ENCODE measurements at places on chromosomes 11 and 22.

GRCh38 chr11:8233691-8234424 lies 29.8 kb downstream of the LMO1 start:
- DNase-seq = no peak

DNA sequence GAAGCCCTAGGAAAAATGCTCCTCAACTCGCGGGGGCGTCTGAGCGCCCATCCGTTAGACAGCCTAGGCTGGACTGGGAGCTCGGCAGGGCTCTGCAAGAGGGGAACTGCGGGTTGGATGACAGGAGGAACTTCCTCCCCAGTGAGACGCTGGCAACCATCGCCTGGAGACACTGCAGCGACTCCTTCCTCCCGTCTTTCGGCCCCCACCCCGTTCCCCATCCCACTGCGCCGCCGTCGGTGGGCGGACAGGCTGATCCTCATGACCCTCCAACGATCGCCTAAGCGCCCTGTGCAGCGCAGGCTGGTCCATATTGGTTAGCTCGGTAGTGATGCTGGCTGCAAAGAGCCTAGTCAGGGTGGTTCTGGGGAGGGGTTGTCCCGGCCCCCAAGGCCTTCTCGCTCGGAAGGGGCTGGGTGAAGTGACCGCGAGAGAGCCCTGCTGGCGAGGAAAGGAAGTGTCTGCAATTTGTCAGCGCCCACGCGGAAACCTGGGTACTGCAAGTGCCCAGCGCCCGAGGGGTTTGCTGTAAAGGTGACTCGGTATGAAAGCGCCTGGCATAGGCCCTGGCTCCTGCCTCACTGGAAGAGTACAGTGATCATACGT lies 638 bp downstream of the NRGN start:
- DNase-seq = no peak

DNA sequence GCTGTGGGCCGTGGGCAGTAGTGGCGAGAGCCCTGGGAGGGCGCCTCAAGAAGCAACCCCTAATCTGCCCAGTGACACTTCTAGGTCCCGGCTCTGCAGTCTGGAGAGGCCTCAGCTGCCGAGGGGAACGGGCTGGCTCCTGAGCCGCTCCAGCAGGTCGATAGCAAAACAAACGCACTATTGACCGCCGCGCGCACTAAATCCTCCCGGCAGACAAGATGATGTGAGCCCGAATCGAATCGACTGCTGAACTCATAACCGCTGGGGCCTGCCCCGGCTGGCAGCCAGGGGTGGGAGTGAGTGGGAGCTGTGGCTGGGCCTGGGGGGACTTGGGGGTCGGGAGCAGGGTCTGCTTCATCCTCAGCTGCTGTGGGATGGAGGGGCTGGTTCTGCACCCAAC lies 36.1 kb downstream of the FLRT1 start:
- DNase-seq = no peak

GRCh38 chr11:68658097-68658496 lies 26.2 kb upstream of the GAL start:
- no peak for DNase-seq

GRCh38 chr22:27895600-27895999 lies 23.5 kb downstream of the PITPNB start:
- DNase-seq = no peak

- DNase-seq = no peak
These were observed 27.5 kb upstream of the FBXO3 start for GRCh38 chr11:33801821-33802193.

- DNase-seq = no peak
These were observed 6.4 kb downstream of the RAC2 start for GRCh38 chr22:37237371-37238268.

GRCh38 chr11:109680127-109680526 lies 258.1 kb downstream of the C11orf87 start:
- no peak for DNase-seq

GRCh38 chr11:70873736-70874412 lies 378.5 kb downstream of the SHANK2 start:
- DNase-seq = no peak

DNA sequence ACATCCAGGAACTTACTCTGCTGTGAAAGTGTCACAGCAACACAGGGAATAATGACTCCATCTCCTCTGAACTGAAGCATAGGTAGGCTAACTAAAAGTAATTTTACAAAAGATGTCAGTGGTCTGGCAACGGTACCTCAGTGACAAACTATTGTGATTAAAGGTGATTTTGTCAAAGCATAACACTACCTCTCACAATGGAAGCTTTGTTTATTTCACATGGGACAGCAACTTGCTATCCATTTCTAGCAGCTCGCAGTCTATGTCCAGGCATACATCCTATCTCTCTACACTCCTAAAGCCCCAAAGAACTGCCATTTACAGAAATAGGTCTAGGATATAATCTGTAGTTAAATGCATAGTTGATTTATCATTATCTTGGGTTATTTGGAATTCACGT lies 163.0 kb downstream of the KIRREL3 start:
- DNase-seq = no peak

DNA sequence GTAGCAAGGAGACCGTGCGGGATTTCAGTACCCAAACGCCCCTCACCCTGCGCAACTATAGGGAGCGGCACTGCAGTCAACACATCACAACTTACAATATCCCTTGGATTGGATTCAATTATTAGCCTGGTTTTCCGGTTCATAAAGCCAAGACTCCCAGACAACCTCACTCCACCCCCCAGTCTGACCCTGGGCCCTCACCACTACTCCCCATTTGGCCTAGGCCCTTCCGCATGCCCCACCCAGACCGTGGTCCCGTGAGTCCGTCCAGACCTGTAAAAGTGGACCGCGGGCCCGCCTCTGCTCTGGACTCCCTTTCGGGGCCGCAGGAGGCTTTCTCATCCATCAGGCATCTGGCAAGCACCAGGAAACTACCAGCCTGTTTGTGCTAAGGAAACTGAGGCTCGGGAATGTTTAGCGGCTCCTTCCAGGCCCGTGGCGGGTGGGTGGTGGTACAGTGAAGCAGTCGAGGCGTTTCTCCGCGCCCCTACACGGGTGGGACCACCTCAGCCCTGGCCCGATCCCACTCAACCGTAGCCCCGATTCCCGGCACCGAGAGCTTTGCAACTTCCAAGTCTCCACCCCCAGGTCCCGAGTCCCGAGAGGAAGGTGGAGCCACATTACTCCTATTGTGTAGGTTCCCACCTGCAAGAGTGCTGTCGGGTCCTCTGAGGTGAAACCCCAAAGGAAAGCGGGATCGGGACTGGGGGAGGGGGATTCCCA lies 679 bp upstream of the DPP3 start:
- no peak for DNase-seq

DNA sequence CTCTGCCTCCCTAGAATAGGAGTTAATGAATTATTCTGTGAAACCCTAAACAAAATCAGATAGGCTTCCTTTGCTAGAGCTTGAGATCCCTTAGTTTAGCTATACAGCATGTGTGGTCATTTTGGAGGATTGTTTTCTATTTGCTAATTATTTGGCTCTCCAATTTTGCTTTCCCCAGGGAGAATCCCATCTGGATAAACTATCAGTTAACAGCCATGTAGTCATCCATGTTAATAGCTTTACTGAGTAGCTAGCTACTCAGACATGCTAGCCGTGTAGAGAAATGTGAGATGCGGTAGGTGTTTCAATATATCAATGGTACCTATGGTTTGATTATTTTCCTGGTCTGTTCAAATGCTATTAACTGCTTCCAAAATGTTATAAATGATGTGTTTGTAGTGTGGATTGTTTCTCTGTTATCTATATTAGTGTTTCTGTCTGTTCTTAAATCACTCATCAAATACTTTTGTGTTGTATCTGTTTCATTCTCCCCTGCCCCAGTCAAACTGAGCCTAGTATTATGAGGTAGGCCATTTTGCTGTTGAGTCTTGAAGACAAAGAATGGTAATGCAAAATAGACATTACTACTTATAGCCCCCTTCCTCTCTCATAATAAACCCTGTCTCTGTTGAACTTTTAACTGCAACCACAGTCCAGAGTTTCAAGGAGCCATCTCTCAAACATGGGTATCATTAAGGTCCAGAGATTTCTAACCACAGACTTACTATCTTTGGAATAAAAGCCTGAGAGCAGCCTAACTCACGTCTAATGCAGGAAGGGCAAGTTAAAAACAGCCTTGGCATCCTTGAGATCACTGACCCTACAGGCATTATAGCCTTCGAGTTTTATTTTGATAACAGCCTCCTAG lies 56.1 kb upstream of the GRAMD1B start:
- DNase-seq = no peak

DNA sequence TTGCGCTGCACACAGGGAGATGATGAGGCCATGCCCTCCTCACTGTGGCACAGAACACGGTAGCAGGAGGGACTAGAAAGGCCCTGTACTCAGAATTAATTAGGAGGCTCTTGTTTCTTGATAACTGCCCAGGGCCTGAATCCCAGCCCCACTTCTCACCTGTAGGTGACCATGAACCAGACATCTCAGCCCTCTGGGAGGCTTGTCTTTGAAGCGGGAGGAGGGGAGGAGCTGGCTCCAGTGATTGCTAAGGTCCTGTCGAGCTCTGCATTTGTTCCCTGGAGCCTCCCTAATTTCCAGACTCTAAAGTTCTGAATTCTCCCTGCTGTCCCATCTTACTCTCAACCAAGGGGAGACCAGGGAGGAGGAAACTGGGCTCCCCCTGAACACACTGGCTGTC lies 19.8 kb upstream of the OAF start:
- no peak for DNase-seq

- DNase-seq = no peak
These were observed 19.3 kb upstream of the PRR5 start for GRCh38 chr22:44682556-44683168.

GRCh38 chr11:33168709-33169200 lies 7.5 kb upstream of the CSTF3 start:
- DNase-seq = no peak

DNA sequence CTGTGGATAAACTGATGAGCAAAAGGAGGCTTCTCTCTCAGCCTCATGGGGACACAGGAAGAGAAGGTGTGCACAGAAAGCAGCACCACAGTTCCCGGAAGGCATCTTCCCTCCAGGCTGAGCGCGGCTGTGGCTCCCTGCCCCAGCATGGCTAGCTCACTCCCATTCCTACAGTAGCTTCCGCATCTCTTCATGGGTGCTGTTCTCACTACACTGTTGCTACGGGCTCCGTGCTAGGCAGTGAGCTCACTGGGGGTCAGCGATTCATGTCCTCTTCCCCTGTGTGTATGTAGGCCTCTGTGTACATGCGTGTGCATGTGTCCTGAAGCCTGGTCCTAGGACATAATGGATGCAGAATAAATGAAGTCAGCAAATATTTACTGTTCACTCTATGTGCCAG lies 64.3 kb downstream of the MICAL3 start:
- DNase-seq = no peak

Measured in smooth muscle cell of the brain vasculature (primary cell).